ENCODE measurements at places on chromosomes 1 and 21.

DNA sequence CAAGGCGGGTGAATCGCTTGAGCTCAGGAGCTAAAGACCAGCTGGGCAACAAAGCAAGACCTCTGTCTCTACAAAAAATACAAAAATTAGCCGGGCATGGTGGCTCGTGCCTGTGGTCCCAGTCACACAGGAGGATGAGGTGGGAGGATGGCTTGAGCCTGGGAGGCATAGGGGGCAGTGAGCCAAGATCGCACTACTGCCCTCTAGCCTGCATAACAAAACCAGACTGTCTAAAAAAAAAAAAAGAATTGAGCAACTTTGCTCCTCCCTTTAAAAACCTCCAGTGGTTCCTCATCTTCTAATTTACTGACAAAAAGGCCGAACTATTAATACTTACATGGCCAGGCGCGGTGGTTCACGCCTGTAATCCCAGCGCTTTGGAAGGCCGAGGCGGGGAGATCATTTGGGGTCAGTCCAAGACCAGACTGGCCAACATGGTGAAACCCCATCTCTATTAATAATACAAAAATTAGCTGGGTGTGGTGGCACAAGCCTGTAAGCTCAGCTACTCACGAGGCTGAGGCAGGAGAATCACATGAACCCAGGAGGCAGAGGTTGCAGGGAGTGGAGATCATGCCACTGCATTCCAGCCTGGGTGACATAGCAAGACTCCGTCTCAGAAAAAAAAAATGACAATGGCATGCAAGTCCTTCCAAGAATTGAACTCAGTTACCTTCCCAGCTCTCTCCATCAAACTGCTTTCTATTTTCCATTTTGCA lies 4.4 kb downstream of the ACBD3 start:
- no peak for DNase-seq

DNA sequence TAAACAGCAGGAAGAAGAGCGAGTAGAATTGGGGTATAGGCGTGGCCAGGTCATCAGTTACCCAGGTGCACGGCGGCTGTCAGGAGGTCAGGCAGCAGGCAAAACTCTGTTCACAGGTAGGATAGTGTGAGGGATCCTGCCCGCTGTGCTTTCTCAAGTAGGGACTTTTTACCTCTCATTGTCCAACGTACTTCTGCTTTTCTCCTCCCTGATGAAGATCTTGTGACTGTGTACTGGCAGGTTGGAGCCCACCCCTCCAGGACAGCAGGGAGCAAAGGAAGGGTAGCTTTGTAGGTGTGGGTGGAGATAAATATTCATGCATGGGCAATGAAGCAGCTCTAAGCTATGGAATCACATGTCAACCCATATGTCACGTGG lies 373.5 kb downstream of the KIF26B start:
- DNase-seq, result peak; percentile 15

DNA sequence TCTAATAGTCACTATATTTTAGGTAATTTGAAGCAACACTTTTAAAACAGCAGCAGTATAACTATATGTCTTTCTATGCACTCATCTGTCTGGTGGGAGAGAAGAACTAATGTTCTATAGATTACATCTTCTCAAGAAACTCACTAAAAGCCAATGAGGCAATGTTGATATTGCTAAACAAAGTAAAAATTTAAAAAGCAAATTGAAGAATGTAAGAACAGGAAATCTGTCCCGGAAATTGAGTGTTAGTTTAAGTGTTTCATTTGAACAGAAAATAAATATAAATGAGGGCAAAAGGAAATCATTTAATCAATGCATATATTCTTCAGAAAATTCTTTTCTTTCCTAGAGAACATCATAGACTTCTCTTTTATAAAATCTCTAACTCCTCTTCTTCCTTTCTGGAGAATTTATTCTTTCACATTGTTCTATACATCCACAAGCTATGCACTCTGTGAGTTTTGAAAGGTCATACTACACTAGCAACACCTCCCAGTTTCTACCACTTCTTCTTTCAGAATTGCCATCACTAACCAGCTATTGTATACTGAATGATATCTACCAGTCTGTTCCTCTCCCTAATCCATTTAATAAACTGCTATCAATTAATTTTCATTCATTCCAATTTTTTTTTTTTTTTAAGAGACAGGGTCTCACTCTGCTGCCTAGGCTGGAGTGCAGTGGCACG lies 153.0 kb downstream of the USH2A start:
- no peak for DNase-seq

- no peak for DNase-seq
These were observed 12.4 kb upstream of the SCAF4 start for GRCh38 chr21:31744182-31744800.

- no peak for DNase-seq
These were observed 24.7 kb downstream of the SLC6A17 start for GRCh38 chr1:110174961-110175360.

DNA sequence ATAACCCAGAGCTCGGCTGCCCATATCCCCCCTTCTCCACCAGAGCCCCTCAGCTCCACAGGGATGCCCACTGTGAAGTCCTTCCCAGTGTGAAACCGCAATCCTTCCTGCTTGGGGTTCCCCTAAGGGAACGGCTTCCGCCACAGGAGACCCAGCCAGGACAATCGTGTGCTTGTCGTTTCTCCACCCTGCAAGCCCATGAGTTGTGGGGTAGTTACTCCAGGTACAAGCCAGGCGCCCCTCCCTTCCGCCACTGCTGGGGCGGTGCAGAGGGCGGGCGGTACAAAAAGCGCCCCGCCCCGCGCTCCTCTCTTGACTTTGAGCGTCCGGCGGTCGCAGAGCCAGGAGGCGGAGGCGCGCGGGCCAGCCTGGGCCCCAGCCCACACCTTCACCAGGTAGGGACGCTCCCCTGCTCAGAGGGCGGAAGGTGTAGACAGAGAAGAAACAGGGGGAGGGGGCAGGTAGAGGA lies at the start of gene TINAGL1:
TINAGL1 (plus strand) TSS at position 315 of the 469 bp plus-strand sequence. CDS start 634 bp downstream, outside the sequence.
- peak; percentile 74 for DNase-seq

GRCh38 chr1:245434280-245434679 lies 279.5 kb downstream of the KIF26B start:
- peak; percentile 3 for DNase-seq

- DNase-seq, result no peak
These were observed 2.2 kb downstream of the S100A13 start for GRCh38 chr1:153624965-153625611.

Data from NCI-H526 (cell line).